ENCODE measurements at places on chromosomes 6 and 20. TPM values are rescaled to one million over a fixed set of nuclear protein-coding genes. Genes with fewer than 3 reads are reported as not detected.
A peak's percentile ranks its signal among the peaks of the same experiment; 100 is the strongest.

PRDM13 gene
- not detected for total RNA-seq

GRM4 gene
- total RNA-seq, result 0.19 TPM

HLA-DOA gene
- not detected for total RNA-seq

ADTRP gene
- total RNA-seq, result 1.2 TPM

RNF39 gene
- not detected for total RNA-seq

SNAI1 gene
- 0.72 TPM for total RNA-seq

CHRNA4 gene
- total RNA-seq, result not detected

CRISP3 gene
- total RNA-seq, result not detected

- no peak for DNase-seq
Measured at GRCh38 chr6:69487688-69488087, 309.1 kb downstream of the LMBRD1 start.

GRCh38 chr6:76631622-76632021, 559.2 kb upstream of the IMPG1 start:
- DNase-seq, result no peak

GRCh38 chr20:44698351-44698750, 16.8 kb upstream of the CCN5 start:
- DNase-seq, result no peak

DNA sequence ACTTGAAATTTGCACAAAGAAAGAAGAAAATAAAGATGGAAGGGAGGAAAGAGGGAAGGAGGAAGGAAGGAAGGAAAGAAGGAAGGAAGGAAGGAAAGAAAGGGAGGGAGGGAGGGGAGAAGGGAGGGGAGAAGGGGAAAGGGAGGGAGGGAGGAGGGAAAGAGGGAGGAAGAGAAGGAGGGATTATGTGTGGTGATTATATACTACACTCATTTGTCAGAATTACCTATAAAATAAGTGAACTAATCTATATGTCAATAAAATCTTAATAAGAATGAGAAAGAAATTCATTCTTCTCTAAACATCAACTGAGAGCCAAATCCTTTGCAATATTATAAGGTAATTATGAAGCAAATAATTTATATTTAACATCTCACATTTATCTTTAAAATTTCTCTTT, 77.9 kb upstream of the TFAP2D start:
- no peak for DNase-seq

GRCh38 chr20:58586565-58587093, 64.5 kb upstream of the STX16 start:
- DNase-seq, result no peak

GRCh38 chr6:163585932-163586437, 171.5 kb downstream of the QKI start:
- DNase-seq, result peak; percentile 88

DNA sequence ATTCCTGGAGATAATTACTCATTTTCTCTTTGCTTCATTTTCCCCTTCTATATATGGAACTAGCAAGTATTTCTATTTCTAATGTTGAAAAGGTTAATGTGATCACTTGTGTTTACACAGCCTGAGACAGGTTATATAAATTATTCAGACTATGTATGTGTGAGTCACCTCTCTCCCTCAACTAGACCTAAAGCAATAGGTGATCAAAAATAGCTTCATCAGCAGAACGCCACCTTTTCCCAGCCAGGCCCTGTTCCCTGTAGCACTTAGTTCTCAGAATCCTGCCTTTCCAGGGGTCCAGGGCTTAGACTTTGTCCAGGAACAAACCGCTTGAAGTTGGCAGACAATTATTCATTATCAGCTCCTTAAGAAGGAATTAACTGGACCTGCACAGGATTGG, 125.3 kb upstream of the EXOC2 start:
- no peak for DNase-seq

DNA sequence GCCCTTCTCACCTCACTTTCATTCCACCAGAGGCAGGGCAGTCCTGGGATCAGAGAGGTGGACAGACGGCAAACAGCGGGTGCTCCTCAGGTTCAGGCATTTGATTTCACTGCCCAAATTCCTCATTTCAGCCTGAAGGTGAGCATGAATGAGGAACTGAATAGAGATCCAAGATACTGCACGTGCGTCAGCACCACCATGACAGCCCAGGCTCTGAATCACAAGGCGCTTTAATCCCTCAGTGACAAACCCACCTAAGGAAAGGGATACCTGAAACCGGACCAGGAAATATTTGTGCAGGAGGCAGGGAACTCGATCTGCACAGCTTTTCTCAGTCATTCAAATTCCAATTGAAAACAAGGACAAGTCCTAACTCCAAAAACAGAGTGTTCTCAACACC, 174.8 kb upstream of the HEY2 start:
- DNase-seq, result no peak

GRCh38 chr6:71420095-71420692, 131.6 kb downstream of the OGFRL1 start:
- DNase-seq, result peak; percentile 73

- DNase-seq, result no peak
Measured at GRCh38 chr6:169534039-169534421, 167.8 kb downstream of the WDR27 start.

- peak; percentile 13 for DNase-seq
Measured at GRCh38 chr20:53737396-53738038, 143.9 kb upstream of the ZNF217 start.

DNA sequence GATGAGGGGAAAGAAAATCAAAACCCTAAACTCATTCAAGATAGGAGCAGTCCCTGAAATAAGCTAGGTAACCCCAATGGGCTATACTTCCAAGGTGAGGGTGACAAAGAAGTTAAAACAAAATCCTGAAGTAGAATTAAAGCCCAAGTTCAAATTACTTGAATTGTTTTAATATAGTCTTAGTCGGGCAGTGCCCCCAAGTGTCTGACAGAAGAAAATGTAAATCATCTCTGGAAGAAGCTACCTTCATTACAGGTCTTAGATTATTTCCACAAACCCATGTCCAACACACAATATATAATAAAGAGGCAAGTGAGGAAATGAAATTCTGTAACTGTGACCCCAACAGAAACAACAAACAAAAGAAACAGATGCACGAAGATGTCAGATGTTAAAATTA, 36.8 kb upstream of the L3MBTL3 start:
- peak; percentile 6 for DNase-seq

DNA sequence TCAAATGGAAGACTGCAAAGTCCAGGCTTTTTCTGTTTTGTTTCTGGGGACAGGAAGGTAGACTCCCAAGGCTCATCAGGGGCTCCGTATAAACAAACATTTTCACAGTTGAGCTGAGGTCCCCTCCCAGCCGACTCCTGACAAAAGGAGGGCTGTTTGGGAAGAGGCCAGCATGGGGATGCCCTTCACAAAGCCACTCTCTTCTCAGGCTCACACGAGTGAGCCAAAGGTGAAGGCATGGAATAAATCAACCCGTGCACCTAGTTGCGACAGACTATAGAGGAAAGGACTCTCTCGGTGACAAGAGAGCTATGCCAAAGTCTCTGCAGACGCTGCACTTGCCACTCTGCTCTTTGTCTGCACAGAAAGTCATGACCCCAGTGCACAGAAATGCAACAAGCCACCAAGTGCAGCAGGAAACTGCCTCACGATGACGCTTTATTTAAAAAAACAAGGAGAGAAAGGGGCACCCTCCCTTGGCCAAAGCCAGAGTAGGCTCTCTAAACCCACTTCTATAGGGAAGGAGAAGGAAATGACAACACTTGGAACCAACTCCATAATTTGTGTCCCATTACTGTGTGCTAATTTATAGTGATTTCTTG, 21.0 kb downstream of the JAG1 start:
- DNase-seq, result no peak

GRCh38 chr6:108074057-108074358, 533 bp downstream of the OSTM1 start:
- no peak for DNase-seq

- DNase-seq, result no peak
Measured at GRCh38 chr6:43188426-43188825, 6.4 kb downstream of the CUL9 start.

- DNase-seq, result no peak
Measured at GRCh38 chr6:38016824-38017223, 197.3 kb downstream of the ZFAND3 start.

- no peak for DNase-seq
Measured at GRCh38 chr20:53126185-53126584, 154.0 kb downstream of the TSHZ2 start.

- DNase-seq, result no peak
Measured at GRCh38 chr6:19245656-19246055, 591.5 kb upstream of the ID4 start.

- no peak for DNase-seq
Measured at GRCh38 chr6:90233994-90234393, 62.6 kb downstream of the BACH2 start.

DNA sequence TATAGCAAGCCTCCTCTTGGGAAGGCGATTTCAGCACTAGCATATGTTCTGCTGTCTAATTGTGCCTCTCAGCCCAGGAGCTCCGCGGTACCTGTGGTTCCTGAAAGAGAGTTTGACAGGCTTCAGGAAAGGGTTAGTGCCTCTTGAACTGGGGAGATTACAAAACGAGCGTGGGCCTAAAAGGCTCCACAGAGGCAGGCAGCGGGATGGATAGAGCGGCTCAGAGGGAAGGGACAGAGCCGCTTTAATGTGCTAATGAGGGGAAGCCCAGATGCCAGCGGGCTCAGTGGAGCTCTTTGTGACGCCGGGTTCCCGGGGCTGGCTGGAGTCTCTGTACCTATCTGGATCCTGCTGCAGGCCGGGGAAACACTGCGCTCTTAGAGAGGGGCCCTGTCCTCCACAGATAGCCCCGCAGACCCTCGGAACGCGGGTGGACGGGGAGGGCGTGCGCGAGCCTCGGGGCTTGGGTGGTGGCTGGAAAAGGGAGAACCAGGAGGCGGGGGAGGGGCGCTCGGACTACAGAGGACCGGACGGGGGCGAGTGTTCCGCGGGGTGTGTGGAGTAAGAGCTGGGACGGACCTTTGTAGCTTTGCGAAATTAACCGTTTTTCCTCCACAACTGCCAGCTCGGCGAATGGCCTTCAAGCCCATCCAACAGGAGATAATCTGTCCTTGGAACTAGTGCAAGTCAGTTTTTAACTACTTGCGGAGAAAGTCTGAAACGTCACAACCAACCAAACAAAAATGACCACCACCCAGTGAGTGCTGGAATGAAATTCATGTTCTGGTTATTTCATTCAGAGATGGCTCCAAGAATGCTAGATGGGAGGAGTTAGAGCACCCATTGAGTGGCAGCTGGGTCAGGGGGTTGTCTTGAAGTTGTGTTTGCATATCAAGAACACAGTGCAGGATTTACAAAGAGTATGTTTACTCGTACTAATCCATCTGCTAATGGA, 13.0 kb downstream of the SLC35F1 start:
- no peak for DNase-seq

DNA sequence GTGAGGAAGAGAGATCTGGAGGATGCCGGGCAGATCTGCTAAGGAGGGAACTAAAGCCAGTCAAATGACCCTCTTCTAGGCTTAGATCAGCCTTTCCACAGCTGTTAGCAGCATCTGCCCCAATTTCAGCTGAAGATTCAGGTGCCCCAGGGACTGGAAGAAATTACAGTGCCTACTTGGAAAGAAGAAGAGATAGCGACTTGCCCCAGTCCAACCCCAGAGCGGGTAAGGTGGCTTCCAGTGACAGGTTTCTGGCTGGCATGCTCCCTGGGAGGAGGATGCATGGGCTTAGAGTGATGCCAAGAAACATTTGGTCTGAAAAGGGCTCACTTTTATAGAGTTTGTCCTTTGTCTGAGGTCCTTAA, 620 bp downstream of the TJAP1 start:
- DNase-seq, result no peak

- DNase-seq, result no peak
Measured at GRCh38 chr6:15569035-15569995, 93.5 kb downstream of the DTNBP1 start.

- DNase-seq, result peak; percentile 74
Measured at GRCh38 chr6:137697267-137697938, 169.7 kb upstream of the TNFAIP3 start.

DNA sequence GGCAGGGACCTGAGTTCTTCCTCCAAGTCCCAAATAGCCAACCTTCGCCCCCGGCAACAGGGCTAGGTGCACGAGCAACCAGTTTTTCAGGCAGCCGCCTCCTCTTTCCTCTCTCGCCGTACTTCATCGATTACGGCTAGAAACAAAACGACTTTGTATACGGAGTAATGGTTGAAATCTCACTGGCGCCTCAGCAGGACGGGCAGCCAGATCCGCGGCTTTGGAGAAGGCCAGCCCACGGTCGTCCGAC, 333 bp upstream of the SMIM13 start:
- no peak for DNase-seq

DNA sequence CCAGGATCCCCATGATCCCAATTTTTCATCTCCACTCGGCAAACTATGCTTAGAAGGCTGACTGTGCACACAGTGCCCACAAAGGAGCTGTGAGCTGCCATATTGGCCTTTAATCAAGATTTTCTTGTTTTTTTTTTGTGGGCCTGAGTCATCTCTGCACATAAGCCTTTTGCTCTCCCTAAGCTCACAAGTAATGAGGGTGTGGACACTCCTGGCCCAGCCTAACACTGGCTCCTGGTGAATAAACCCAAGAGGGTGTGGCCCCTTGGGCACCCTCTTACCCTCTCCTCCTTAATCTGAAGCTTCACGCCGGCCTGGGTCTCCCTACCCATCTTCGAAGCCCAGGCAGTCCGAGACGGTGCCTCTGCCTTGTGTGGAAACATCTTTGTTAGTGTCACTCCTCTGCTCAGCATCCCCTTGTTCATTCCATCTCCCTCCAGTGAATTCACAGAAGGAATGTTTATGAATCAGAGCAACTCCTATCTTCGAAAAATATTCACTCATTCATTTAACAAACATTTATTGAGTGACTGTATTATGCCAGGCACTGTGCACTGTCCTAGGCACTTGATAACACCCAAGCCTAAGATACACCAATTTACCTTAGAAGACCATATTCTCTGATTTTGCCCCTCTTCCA, 22.2 kb upstream of the MRPS10 start:
- no peak for DNase-seq

DNA sequence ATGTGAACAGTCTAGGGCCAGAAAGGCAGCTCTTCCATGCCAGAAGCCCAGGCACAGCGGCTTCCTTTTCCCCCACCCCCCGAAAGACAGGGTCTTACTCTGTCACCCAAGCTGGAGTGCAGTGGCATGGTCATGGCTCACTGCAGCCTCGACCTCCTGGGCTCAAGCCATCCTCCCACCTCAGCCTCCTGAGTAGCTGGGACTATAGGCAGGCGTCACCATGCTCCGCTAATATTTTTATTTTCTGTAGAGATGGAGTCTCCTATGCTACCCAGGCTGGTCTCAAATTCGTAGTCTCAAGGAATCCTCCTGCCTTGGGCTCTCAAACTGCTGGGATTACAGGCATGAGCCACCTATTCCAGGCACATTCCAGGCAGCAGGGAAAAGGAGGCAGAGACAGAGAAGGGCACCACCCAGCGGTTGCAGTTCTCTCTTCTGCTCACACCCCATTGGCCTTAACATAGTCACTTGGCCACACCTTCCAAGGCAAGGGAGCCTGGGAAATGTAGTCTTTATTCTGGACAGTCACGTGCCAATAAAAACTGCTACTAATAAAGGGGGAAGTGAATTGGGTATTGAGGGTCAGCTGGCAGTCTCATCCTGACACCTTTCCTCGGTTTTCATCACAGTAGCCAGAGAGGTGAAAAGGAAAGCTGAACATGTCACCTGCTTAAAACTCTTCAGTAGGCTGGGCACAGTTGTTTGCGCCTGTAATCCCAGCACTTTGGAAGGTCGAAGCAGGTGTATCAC, 205.9 kb downstream of the ZMYND8 start:
- peak; percentile 45 for DNase-seq
